Neural crest cell (in vitro differentiated cells): ENCODE measurements at places on chromosomes 4 and X. TPM values are rescaled to one million over a fixed set of nuclear protein-coding genes. Genes with fewer than 3 reads are reported as not detected.
A peak's percentile ranks its signal among the peaks of the same experiment; 100 is the strongest.

- no peak for DNase-seq
Measured at GRCh38 chrX:119017077-119017476, 42.7 kb downstream of the LONRF3 start.

DNA sequence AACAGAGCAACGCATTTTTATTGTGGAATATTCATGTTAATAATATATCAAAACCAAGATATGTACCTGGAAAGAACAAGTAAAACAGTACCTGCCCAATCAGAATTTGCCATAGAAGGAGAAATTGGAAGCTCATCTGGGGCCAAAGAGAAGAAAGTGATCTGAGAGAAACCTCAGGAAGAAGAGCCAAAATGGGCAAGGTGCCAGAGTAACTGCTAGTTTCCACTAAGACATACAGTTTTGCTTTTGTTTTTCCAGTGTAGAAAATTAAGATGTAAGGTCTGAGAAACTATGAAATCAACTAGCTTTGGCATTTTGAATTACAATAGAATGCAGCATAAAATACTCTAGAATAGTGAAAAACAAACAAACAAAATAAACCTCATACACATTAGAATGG is 2201.2 kb downstream of the ARAP2 start:
- no peak for DNase-seq

- DNase-seq, result no peak
Measured at GRCh38 chrX:153944800-153945150, 332 bp upstream of the RENBP start.

DNA sequence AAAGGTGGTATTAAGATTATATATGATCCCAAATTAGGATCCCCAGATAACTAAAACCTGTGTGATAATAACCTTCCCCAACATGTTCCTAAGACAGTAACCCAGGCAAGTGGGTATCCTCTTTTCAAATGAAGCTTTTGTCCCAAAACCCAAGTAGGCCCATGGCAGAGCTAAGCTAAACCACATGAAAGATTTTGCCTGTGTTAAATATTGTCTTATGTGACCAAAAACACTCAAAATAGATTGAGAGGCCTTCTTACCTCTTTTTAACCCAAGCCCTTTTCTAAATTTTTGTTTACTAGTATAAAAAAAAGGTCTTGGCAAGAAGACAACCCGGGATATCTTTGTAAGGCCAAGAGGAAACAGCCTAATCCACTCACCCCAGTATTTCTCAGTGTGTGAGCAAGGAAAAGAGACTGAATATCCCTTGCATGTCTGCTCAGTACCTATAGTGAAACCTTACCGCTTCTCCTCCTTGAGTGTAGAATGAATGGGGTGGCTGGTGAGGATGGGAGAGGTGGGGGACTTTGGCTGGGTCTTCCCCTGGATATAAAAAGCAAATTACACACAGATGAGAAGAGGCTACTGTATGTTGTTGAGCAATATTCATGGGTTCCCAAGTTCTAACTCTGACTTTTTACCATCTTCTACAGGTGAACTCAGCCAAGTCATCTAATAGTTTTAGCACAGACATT is 188.8 kb upstream of the BMP3 start:
- no peak for DNase-seq

Gene GRIA3
- 1.4 and 2.2 TPM in 2 replicates for total RNA-seq

DNA sequence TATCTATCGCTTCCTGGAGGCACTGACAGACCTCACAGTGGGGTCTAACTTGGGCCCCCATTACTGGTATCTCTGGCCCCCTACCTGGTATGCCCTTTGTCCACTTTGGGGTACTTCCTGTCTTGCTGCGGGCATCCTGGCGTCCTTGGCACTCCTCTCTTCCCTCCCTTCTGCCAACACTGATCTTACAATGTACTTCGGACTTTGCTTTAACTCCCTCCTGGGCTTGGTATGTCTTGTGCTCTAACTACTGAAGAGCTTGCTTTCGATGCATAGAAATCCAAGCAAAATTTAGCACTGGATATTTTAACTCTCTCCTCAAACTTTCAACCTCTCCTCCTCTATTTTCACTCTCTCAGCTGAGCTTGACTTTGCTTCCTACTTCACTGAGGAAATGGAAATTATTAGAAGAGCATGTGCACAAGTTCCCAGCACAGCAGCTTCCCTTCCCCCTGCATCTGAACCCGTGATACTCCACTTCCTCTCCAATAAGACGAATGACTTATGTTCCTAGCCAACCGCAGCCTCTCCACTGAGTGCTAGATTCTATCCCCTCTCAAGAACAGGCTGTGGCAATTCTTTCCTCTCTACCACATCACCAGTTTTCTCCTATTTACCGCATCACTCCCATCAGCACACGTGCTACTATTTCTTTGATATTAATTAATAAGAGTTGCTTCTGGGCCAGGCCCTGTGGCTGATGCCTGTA is 52.9 kb downstream of the SUPT20HL2 start:
- no peak for DNase-seq

DNA sequence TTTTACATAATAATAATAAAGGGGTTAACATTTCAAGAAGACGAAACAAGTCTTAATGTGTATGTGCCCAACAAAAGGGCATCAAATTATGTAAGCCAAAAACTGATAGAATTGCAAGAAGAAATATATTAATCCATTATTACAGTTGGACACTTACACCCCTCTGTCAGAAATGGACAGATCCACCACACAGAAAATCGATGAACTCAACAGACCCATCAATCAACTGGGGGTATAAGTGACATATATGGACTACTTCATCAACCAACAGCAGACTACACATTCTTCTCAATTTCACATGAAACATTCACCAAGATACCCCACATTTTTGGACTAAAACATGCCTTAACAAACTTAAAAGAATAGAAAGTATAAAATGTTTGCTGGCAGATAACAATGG is 183.8 kb downstream of the COL25A1 start:
- no peak for DNase-seq

Gene TLR8
- total RNA-seq, result not detected in 2 replicates

- DNase-seq, result no peak
Measured at GRCh38 chrX:17679820-17680219, 57.5 kb upstream of the SCML1 start.

Gene CT83
- total RNA-seq, result not detected in 2 replicates

Gene DMRTC1B
- total RNA-seq, result 2.6 and 3.1 TPM in 2 replicates

- DNase-seq, result peak; percentile 9
Measured at GRCh38 chr4:53601251-53601764, 10.0 kb upstream of the LNX1 start.

GRCh38 chrX:149630681-149631233 is 835 bp downstream of the TMEM185A start:
- no peak for DNase-seq

DNA sequence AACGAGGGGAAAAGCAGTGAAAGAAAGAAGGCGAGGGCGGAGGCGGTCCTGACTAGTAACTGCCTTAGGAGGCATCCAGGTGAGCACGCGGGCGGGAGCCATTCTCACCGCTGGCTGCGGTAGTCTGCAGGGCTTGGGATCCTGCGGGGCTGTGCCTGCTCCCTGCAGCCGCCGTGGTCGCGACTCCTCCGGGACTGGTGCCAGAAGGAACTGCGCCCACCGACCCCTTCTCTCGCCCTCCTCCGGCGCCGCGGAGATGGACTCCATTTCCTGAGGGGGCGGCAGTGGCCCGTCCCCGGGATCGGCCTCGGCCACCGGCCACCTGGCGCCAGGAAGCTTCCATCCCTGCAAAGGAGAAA is 543 bp downstream of the NFXL1 start:
- DNase-seq, result peak; percentile 24

- no peak for DNase-seq
Measured at GRCh38 chrX:11461201-11462001, 168.2 kb downstream of the AMELX start.

Gene RHOXF2B
- total RNA-seq, result not detected in 2 replicates

Gene CT47A1
- not detected in 2 replicates for total RNA-seq

DNA sequence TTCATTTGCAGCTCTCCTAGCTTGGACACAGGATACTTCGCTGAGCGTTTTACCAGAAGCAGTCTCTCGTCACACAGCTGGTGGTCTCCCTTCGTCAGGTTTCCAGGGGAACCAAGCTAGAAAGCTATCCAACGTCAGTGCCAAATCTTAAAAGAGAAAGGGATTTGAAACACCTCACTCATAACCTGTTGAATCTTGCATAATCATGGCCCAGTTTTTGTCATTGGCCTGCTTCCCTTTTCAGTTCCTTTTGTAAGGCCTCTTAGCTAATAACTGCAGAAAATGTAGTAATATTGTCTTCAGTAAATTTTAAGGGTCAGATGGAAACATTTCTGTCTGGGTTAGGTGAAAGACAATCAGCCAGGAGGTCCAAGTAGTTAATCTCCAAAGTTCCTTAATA is 22.0 kb downstream of the RAB39B start:
- no peak for DNase-seq

DNA sequence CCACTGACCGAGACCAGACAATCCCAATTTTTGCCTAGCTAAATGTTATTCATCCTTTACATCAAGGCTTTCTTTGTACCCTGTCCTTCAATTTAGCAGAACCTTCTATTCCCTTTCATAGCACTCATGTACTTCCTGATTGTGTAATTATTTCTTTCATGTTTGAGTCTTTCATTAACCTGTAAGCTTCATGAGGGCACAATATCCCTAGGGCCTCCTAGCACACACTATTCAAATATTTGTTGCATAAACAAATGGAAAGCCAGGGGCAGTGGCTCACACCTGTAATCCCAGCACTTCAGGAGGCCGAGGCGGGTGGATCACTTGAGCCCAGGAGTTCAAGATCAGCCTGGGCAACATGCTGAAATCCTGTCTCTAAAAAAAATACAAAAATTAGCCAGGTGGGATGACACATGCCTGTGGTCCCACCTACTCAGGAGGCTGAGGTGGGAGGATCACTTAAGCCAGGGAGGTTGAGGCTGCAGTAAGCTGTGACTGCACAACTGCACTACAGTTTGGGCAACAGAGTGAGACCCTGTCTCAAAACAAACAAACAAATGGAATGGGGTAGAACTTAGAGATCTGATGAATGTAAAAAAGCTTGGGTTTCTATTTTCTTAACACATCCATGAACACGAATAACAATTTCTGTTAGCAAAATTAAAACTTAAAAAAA is 59.0 kb downstream of the SAT1 start:
- no peak for DNase-seq

DNA sequence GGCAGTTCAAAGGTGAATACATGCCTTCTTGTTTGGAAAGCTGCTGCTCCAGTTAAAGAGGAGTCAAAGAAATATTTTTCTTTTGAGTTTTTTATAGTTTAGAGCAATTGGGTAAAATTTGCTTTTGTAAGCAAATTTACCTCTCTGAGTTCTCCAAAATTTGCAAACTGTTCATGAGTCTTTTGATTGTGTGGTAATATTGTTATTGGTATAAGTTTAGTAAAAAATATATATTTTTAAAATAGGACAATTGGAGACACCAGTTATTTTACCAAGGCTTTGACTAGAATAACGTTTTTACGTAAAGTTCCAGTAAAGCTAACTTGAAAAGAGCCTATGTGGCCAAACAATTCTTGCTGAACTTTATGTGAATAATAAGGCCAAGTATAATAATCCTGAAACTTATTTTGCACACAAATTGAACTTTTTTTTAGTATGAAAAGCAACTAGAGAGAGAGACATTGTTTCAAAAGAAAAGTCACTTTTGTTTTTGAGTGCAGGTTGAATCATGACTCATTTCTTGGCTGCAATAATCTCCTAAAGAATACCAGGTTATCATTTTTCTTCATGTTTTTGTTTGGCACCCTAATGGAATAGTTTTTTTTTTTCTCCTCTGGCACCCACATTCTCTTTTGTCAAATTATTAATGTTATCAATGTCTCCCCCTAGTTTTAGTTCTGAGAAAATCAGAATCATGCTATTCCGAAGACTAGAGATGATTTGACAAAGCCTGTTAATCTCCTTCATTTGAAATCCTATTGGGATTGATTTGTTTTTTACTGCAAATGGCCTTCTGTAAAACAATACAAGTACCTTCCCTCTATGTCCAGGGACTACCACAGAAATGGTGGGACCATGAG is 57.1 kb downstream of the UGT2B10 start:
- no peak for DNase-seq

Gene PSAPL1
- not detected in 2 replicates for total RNA-seq

Gene PAGE5
- not detected in 2 replicates for total RNA-seq

GRCh38 chrX:24480400-24480865 is 15.3 kb downstream of the PDK3 start:
- DNase-seq, result no peak

DNA sequence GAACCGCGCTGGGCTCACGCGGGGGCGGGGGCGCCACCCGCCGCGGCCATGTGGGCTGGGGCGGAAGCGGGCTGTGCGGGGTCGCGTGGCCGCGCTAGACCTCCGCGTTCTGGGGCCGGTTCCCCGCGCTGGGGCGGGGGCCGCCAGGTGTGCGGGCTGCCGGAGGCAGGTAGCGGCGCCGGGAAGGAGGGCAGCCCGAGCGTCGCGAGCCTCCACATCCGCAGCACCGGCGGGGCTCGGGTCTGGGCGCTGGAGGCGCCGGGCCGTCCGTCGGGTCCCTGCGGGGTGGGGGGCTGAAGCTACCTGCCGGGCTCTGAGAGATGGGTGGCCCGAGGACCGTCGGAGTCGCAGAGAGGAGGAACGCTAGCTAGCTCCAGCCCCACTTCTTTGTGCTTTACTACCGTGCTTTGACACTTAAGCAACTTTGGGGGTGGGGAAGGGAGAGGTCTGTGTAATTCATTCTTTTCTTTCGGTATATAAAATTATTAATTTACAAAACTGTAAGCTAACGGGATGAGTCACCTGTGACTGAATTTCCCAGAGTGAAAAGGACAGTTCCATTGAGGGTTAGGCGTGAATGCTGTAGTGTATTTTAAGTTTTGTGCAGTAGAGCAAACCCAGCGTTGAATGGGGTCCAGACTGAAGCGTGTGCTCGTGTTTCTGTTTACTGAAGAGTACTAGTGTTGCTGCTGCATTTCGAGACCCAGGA is 689 bp downstream of the METAP1 start:
- no peak for DNase-seq

DNA sequence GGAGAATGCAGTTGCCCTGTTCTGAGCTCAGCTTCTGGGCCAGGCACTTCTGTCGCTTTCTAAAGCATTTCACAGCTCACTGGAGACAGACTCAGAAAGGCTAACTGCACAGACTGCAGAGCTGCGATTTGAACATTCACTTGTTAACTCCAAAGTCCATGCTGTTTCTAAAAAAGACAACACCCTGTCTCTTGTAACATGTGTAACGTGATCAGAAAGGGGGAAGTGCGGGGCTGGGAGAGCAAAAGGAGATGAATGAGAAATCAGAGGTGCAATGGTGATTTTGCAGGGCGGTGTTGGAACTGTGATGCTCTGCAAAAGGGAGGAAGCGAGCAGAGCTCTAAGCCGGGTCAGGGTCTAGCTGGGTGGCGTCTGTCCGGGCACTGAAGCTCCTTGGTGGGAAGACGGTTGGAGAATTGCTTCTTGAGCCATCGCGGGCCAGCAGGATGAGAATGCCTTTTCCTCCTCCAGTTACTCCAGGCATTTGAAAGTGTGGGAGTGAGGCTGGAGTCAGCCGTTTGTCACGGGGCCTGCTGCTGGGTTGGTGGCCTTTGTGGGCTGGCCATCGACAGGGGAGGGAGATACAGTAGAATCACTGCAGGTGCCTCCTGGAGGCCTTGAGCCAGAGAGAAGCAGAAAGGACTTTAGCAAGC is 20.3 kb downstream of the TBC1D14 start:
- no peak for DNase-seq
